ENCODE measurements at places on chromosomes 12 and 14.

DNA sequence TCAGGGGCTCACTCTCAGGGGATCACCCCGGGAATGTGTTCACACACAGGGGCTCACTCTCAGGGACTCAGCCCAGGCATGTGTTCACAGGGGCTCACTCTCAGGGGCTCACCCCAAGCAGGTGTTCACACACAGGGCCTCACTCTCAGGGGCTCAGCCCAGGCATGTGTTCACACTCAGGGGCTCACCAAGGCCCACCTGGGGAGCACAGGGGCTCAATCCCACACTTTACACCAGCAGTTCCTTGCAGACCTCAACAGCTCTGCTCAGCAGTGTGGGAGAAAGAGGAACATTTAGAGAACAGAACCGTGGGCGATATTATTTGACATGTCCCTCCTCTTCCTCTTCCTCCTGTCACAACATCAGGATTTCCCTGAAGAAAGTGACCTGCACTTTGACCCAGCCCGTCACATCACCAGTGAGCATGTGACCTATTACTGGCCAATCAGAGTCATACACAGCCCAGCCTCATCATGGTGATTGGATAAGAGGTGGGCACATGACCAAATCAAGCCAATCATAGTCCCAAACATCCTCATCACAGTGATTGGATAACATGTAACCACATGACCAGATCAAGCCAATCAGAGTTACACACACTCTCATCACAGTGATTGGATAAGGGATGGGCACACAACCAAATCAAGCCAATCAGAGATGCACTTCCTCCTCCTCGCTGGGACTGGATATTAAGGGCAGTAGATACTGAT lies 359.4 kb upstream of the SFSWAP start:
- DNase-seq: no peak

- DNase-seq: no peak
Measured at GRCh38 chr14:26709019-26709418, 111.2 kb upstream of the NOVA1 start.

DNA sequence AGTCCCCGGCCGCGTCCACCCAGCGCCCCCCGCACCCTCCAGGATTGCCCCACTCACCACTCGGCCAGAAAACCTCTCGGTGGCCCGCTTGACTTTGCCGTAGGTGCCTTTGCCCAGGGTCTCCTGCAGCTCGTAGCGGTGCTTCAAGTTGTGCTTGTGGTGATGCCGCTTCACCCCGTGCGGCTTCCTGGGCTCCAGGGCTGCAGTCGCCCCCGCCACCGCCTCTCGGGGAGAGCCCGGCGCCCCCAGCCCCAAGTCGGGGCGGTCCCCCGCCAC lies 459 bp downstream of the NUAK1 start:
- DNase-seq: no peak

- DNase-seq: no peak
Measured at GRCh38 chr14:44970907-44971306, 8.9 kb downstream of the TOGARAM1 start.

GRCh38 chr12:120455302-120455701 lies 9.1 kb downstream of the GATC start:
- no peak for DNase-seq

- peak; percentile 88 for DNase-seq
Measured at GRCh38 chr14:97978341-97978740, 1181.2 kb downstream of the VRK1 start.

DNA sequence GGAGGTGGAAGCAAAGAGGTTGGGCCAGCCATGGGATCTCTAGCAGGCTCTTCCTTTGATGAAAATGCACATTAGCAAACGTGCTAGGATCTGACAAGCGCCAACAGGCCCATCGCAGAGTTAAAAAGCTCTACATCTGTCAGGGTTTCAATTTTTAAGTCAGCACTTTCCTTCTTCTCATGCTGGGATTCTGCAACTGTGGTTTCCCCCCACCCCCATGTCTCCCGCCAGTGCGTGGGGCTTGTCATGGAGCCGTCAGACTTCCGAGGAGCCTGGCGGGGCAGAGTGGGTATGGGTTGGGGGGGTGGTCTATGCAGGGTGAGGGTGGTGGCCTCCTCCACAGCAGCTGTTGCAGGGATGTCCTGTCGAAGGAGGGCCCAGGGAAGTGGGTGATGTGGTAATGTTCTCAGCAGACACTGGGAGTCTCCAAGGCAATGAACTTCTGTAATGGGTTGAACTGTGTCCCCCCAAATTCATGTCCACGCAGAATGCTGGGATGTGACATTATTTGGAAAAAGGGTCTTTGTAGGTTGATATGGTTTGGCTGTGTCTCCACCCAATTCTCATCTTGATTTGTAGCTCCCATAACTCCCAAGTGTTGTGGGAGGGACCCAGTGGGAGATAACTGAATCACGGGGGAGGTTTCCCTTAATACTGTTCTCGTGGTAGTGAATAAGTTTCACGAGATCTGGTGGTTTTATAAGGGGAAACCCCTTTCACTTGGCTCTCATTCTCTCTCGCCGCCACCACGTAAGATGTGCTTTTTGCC lies 115.2 kb upstream of the MAP1LC3B2 start:
- DNase-seq: no peak

DNA sequence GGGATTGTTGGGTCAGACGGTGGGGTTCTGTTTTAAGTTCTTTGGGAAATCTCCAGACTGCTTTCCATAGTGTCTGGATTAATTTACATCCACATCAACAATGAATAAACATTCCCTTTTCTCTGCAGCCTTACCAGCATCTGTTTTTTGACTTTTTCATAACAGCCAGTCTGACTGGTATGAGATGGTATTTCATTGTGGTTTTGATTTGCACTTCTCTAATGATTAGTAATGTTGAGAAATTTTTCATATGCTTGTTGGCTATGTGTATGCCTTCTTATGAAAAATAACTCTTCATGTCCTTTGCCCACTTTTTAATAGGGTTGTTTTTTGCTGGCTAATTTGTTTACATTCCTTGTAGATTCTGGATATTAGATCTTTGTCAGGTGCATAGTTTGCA lies 140.8 kb upstream of the CNTN1 start:
- DNase-seq: no peak

DNA sequence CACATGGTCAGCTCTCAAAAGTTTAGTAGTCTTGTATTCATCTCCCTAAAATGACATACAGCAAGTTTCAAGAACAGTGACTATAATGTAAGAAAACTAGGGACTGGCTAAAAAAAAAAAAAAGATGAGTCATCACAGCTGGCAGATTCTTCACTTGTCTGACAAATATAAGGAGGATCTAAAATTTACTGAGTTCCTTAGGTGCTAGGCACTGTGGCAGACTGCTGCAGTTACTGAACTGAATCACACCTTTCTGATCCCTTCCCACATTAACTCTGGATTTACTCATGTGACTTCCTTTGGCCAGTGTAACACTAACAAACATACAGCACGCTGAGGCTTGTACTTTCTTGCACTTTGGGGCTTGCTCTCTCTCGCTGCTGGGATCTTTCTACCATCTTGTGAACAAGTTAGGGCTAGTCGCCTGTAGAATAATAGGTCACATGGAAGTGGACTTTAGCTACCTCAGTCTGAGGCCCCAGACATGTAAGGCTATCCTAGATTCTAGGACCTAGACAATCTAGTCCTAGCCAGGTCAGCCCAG lies 32.1 kb downstream of the BAZ1A start:
- DNase-seq: no peak

GRCh38 chr14:98181768-98182167 lies 1090.2 kb downstream of the BCL11B start:
- no peak for DNase-seq

GRCh38 chr14:85566603-85567002 lies 36.7 kb downstream of the FLRT2 start:
- no peak for DNase-seq

DNA sequence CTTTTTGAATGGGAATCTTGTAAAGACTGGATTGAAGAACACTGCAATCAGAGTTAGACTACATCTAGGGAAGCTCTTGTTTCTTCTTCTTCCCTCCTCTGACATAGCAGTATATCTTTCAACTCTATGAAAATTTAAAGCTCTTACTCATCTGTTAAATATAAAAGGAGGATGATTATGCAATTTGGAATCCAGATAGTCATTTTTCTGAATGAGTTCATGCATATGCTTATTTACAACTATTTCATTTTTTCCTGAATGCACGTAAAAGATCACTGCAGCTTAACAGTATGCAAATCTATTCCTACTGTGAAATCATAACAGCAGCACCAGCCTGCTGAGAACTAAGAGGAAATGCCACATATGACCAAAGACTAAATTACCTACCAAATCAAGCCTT lies 133.5 kb upstream of the TMCC3 start:
- no peak for DNase-seq

DNA sequence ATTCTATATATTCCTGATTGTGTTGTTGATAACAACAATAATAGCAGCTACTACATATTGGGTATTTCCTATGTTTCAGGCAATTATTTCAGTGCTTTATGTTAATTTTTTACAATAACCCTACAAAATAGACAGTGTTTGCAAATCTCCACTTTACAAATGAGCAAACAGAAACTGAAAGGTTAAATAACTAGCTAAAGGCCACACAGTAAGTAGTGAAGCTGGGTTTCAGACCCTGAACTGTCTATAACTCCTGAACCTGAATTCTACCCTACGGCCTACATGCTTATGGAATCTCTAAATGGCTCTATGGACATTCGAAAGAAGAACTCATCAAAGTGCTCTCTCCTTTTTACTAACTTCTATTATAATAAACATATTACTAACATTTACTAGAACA lies 19.7 kb upstream of the NUDT4 start:
- no peak for DNase-seq

DNA sequence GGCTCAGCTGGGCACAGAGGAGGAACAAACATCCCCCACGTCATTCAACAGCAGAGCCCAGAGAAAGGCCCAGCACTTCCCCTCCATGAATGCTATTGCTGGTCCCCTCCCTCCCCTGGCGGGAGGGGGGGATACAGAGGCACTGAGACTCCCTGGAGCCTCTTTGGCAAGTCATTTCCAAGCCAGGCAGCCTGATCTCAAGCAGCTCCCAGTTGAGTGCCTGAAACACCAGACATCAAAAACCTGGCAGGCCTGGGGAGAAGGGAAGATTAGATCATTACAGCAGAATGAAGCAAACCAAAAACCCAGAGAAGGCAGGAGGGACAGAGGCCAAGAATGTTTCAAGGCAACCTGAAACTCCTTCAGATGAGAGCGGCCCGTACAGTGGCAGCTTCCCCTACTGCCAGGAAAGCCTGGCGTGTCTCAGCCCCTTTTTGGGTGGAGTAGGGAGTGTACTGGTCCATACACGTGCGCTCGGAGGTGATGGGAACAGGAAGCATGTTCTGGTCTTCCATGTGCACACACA lies 92.1 kb downstream of the LRRC74A start:
- no peak for DNase-seq
